ENCODE measurements at places on chromosomes 4 and X.

DNA sequence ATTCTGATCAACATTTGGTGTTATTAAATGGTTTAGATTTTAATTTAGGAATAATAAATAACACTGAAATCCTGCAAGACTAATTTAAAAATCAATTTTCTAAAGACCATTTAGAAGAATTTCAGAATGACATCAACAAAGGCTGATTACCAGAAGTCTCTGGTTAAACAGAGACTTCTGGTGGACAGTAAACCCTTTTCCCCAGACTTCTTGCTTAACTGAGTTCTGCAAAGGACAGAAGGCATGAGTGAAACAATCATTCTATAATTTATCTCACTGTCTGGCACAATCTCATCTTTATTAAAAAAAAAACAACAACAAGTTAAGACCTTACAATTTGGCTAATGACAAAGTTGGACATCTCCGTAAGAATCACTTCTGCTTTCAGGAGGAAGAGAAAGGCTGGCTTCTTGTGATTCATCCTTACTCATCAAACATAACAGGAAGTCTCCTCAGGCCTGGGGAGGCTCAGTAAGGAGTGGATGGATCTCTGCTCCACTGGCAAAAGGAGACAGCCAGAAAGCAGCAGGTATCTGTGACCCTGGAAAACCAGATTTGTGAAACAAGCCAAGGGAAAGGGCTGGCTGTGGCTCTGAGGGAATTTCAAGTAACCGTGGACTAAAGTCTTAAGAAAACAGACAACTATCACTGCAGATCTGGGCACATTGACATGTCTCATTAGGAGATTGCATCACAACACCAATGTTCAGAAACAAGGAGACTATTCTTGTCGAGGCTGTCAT is 908 bp upstream of the TLR6 start:
- DNase-seq = peak; percentile 52

DNA sequence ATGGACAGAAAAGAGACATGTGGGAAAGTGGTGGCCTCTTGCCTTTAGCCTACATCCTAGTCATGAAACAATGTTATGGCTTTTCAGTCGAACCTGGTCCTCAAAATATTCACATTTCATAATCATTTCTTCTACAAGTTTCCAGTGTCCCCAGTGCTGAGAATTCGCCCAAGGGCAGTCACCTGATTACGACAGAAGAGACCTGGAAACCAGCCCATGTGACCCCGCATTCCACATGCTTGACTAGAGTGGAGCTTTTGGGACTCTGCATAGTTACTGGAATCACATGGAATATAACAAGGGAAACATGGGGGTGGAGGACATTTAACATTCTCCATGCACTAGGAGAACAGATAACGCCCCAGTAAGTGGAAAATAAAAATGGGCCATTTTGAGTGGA is 100.1 kb downstream of the PPARGC1A start:
- DNase-seq = peak; percentile 18

- no peak for DNase-seq
These were observed 4.7 kb upstream of the SRPK3 start for GRCh38 chrX:153776120-153776599.

DNA sequence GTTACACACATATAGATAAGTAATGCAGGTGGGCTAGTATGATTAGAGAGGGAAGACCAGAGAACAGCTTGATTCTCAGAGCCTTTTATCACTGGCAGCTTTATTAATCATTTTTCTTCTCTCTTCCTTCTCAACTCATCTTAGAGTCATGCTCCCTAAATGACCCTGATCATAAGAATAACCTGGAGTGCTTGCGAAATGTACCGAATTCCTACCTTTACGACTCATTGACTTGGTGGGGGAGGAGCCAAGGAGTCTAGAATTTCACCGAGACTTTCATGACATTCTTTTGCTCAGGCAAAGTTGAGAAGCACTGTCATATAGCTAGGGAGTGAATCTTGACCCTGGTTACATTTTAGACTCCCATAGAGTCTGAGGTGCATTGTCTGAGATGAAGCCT is 298.9 kb upstream of the PUDP start:
- DNase-seq = no peak

Measured in ELF-1 (cell line).